Stimulated activated CD4-positive, alpha-beta T cell treated with anti-CD3 and anti-CD28 coated beads, Interleukin-2, amount 100 ng/mL, for 4 hours (primary cell): ENCODE measurements at places on chromosomes 2 and 18.

DNA sequence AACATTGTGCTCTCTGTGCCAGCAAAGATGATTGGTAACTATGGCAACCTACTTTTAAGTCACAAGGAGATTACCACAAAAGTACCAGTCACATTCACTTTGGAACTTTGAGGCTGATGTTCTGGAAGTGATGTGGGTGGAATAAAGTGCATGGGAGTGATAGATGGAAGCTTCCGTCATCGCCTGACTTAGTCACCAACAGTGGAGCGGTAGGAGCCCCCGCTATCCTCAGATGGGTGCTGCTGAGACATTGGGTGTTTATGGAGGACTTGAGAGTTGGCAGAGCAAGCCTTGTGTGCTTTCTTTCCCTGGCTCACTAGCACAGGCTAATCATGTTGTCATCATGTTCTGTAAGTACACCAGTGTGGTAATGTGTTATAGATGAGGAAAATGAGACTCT is 4.6 kb downstream of the PPP1R7 start:
- DNase-seq, result no peak

DNA sequence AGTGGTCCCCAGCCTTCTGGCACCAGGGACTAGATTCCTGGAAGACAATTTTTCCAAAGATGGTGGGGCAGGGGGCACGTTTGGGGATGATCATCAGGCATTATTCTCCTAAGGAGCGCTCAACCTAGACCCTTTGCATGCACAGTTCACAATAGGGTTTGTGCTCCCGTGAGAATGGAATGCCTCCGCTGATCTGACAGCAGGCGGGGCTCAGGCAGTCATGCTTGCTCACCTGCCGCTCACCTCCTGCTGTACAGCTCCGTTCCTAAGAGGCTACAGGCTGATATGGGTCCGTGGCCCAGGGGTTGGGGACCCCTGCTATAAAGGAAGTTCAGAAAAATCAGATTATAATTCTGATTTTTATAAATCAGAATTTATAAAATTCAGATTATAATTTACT is 22.3 kb upstream of the TYMS start:
- DNase-seq, result no peak

- DNase-seq, result no peak
Measured at GRCh38 chr2:192070099-192070498, 124.6 kb downstream of the TMEFF2 start.

- no peak for DNase-seq
Measured at GRCh38 chr2:49210191-49210590, 55.9 kb upstream of the FSHR start.

- no peak for DNase-seq
Measured at GRCh38 chr18:77098538-77099174, 33.9 kb downstream of the MBP start.
